ENCODE measurements at places on chromosomes 6 and 20.

GRCh38 chr6:160134779-160135547 lies 13.3 kb downstream of the SLC22A1 start:
- DNase-seq = no peak

DNA sequence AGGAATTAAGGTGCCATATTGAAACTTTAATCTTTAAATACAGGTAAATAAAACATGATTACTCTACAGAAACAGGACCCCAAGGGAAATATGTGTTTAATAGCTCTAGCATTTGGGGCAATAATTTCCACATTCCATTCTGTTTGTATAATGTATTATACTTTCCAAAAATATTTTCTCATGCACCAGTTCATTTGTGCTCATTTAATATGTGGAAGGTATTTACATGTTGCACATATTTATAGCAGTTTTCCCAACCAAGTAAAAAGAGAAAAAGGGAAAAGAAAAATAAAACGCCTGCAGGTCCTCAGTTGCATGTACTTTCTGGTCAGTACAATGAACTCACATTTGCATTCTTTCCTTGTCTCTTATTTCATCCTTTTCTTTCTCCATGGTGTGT lies 129.5 kb upstream of the SULF2 start:
- no peak for DNase-seq

DNA sequence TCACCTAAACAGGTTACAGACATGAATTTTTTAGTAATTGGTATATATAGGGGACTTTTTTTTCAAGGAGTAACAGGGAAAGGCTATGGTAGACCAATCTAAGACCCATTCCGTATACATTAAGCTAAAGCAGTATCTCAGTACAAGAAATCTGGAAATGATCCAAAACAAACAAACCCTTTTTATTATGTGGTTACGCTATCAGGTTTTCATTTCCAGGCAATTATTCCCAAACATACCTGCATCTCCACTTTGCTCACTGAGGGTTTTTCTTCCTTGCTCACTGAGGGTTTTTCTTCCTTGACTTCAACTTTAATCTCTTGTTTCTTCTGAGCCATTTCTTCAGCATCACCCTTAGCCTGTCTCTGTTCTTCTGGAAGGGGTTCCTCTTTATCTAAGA lies 107.3 kb downstream of the EPB41L2 start:
- DNase-seq = no peak

- DNase-seq = no peak
These were observed 3.6 kb upstream of the ABHD12 start for GRCh38 chr20:25394276-25394675.

- DNase-seq = no peak
These were observed 106.6 kb upstream of the LRFN2 start for GRCh38 chr6:40693768-40694167.

GRCh38 chr6:168291450-168291849 lies 28.1 kb downstream of the DACT2 start:
- DNase-seq = no peak

- DNase-seq = no peak
These were observed 38.7 kb downstream of the MAP3K5 start for GRCh38 chr6:136753624-136754023.

DNA sequence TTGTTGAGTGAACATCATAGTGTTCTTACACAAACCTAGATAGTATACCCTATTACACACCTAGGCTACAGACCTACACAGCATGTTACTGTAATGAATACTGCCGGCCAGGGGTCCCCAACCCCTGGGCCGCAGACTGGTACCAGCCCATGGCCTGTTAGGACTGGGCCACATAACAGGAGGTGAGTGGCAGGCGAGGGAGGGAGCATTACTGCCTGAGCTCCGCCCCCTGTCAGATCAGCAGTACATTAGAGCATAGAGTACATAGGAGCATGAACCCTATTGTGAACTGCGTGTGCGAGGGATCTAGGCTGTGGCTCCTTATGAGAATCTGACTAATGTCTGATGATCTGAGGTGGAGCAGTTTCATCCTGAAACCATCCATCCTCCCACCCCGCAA lies 126.3 kb downstream of the PRND start:
- no peak for DNase-seq
